Activated CD8-positive, alpha-beta memory T cell treated with anti-CD3 and anti-CD28 coated beads for 1 hour (primary cell): ENCODE measurements at places on chromosomes 4 and X.

DNA sequence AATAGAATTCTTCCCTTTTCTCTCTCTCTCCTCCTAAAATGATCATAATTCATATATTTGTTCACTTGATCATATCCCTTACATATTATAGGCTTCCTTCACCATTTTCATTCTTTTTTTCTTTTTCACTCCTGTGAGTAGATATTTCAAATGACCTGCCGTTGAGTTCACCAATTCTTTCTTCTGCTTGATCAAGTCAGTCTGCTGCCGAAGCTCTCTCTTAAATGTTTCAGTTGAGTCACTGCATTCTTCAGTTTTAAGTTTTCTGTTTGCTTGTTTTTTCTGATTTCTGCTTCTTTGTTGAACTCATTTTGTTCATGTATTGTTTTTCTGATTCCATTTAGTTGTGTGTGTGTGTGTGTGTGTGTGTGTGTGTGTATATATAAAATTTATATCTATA, 354.3 kb downstream of the GPAT3 start:
- no peak for DNase-seq

GRCh38 chr4:167232805-167233684, 1.2 kb downstream of the SPOCK3 start:
- no peak for DNase-seq

DNA sequence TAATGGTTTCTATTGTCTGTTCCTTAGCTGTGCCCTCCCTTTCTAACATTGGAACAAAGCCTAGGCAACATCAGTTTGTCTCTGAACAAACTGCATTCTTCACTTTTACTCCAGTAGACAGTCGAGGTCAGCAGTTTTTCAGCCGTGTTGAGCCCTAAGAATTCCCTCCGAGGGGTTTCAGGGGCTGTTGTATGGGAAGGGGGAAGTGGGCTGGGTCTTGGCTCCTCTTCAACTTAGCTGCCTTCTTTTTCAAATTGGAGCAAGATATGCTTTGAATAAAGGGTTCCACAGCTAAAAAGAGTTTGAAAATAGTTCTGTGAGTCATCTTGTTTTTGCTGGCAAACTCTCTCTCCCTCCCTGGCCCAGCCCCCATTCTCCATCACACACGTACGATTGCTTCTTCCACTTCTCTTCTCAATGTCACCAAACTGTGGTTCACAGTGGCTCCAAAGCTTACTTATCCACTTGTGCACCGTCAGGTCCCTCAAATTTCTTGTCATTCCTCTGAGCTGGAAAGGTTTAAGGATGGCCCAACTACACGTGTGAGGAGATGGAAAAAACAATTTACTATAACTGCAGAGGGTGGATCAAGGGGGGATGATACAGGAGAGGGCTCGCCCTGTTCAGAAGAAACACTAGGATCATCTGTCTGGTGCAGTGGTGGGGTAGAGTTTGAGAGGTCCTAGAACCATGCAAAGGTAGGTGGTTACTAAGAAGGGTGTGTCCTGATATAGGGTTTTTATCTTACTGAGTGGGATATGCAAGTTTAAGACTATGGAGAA, 9.2 kb upstream of the MAML3 start:
- no peak for DNase-seq

GRCh38 chr4:73998040-73999011, at the start of gene CXCL5:
TSS of gene CXCL5 (minus strand) at chr4:73998677. CDS start at chr4:73998581, 96 bp downstream.
- no peak for DNase-seq

- DNase-seq: no peak
Measured at GRCh38 chr4:41359422-41359775, 102.7 kb downstream of the UCHL1 start.

- no peak for DNase-seq
Measured at GRCh38 chrX:121635141-121635540, 587.7 kb downstream of the GLUD2 start.

DNA sequence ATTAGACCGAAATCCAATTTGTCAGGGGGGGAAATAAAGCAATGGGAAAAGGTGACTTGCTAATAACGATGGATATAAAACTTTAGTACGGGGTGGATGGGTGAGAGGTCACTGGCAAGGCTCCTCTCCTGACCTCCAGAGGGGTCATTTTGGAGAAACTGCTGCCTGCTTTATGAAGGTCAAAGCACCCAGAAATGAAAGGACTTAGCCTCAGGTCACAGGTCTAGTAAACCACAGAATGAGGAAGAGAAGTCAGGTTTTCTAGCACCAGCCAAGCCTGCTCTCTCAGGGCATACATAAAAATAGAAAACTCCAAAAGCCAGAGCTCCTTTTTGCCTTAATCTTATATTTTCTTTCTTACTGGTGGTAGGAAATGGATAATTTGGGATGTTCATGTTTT, 134.2 kb downstream of the SHROOM3 start:
- no peak for DNase-seq

DNA sequence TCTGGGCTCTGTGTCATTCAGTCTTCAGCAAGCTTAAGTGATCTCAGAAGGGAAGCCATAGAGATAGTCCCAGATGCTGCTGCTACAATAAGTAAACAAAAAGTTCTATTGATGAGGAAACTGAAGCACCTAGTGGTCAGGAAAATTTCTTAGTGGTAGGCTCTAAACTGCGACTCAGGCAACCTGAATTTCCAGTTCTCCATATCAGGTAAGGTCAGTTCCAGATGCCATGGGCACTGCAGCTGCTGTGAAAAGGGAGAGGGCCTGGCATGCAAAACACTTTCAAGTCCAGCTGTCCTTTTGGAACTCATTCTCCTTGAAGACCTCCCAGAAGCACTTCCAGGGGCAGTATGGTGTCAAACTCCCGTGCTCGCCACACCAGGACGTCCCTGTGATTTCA, 46.2 kb downstream of the REELD1 start:
- no peak for DNase-seq

DNA sequence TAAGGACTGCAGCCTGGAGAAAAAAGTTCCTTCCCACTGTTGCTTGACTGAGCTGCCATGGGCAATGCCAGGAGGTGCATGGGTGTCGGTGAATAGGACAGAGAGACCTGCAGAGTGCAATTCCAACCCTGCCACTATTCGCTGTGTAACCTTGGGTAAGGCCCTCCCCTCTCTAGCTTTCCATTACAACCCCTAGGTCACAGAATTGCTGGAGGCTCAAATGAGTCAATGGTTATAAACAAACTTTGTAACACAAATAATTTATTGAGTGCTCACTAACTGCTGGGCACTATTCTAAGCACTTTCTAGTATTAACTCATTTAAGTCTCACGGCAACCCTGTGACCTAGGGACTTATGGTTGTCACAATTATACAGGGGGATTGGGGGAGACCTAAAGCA, 37.8 kb downstream of the PJA1 start:
- DNase-seq: no peak

- peak; percentile 48 for DNase-seq
Measured at GRCh38 chr4:970046-970745, 3.2 kb downstream of the DGKQ start.

GRCh38 chrX:134172588-134173259, 64.3 kb upstream of the CCDC160 start:
- peak; percentile 23 for DNase-seq
